ENCODE measurements at places on chromosomes 16 and 17.

- DNase-seq = no peak
These were observed 263.9 kb upstream of the TBX2 start for GRCh38 chr17:61135782-61136181.

DNA sequence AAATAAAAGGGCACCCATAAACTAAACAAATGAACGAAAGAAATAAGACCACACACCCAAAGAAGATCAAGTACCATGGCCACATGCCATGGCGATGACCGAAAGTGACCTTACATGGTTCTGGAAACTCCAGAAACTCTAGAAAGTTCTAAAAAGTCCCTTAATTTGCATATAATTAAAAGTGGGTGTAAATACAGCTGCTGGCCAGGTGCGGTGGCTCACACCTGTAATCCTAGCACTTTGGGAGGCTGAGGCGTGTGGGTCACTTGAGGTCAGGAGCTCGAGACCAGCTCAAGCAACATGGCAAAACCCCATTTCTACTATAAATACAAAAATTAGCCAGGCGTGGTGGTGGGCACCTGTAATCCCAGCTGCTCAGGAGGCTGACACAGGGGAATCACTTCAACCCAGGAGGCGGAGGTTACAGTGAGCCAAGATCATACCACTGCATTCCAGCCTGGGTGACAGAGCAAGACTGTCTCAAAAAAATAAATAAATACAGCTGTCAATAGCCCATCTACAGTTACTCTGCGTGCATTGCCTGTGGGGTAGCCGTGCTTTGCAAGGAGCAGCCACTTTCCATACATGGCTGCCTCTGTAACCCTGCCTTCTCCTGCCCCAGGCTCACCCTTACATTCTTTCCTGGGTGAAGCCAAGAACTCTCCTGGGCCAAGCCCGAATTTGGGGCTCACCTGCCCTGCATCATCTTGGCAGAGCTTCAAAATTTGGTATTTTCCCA, 7.2 kb upstream of the ZNF778 start:
- no peak for DNase-seq

DNA sequence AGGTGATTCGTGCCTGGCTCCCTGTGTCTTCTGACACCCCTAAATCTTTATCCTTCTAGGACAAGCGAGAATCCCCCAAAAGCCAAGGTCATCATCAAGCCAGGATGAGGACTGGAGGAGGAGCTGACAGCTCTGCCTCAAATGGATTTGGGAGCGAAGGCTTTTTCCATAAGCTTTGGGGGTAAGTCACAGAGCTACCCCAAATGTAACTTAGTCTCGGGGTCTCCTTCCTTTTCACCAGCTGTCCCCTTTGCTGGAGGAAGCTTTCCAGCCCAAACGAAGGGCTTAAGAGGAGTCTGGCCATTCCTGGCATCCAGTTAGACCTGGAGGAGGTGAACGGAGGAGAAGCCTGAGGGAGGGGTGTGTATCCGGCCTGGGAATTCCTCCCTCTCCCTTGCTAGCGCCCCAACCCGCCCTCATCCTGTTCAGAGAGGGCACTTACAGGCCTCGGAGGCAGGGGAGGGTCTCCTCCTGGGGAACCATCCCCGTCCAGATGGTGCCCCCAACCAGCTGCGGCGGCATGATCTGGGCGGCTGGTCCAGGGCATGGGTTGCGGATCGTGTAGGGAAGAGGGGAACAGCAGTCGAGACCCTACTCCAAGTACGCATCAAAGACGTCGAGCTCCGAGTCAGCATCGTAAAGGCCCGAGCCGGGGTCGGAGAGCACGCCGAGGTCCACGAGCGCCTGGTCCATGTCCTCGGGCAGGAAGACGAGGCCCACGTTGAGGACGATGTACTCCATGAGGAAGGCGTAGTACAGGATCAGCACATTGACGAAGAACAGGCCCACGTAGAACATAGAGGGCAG, 938 bp downstream of the DEXI start:
- no peak for DNase-seq

- DNase-seq = no peak
These were observed 41.4 kb upstream of the SLFN13 start for GRCh38 chr17:35489944-35490343.

- DNase-seq = no peak
These were observed 39.3 kb upstream of the TOB1 start for GRCh38 chr17:50905460-50905803.

GRCh38 chr17:14011740-14012405, 57.4 kb upstream of the COX10 start:
- DNase-seq = no peak

DNA sequence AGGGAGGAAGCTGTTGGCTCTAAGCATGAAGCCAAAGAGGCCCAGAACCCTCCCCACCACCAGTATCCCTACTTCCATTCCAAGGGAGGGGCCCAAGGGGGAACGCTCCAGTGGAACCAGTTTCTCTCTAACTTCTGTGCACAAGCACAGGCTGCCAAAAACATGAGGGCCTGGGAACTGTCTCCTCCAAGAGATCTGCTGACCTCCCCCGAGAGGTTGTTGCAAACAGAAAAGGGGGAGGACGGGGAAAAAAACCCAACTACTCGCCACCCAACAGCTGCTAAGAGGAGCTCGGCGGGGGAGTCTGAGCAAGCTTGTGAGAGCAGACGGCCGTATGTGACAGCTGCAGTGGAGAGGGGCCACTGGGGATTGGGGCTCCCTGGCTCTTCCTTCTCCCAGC, 15.7 kb upstream of the SLC35B1 start:
- DNase-seq = no peak

- DNase-seq = no peak
These were observed 96.8 kb downstream of the GSG1L start for GRCh38 chr16:27966756-27967155.

DNA sequence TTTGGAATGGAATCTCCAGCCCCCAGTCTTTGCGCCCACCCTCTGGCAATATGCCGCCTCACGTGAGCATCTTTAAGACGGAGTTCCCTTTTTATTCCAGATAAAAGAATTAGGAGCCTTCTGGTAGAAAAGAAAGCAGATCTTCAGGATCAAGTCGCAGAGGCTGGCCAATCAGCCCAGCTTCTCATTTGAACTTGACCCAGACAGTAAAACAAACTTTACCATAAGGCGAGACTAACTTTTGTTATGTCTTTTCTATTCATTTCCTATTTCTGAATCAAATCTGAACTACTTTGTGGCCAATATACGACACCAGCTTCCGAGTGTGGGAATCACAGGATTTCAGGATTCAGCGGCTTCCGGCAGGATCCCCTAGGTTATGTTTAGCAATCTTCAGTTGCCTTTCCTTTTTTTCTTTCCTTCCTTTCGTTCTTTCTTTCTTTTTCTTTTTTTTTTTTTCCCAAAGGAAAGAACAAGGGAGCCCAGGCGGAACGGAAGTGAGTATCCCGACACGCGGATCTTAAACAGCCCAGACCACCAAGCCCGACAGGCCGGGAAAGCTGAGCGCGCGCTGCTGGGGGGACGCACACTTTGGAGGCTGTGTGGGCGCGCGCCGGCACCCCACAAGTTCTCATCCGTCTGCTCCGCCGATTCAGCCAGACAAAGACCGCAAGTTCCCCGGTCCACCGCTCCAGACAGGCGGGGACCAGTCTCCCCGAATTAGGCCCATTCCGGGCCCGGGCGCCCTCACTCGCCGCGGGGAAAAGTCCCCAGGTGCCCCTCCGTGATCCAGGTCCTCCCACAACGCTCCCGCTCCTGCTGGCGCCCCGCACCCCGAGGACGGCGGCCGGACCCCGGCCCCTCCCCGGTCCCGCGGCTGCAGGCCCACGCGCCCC, 633 bp downstream of the TBC1D16 start:
- DNase-seq = no peak

DNA sequence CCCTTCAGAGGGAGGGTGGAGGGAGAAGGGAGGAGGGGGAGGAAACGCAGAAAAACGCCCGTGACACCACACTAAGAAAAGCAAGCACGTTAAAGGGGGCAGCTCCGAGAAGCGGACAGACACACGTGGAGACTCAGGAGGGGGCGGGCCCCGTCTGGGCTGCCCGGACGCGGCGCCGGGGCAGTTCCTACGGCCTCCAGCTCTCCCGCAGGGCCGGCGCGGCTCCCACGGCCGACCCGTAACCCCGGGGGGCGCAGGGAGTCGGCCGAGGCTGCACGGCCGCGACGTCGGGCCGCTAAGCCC, 362 bp downstream of the KLHDC4 start:
- DNase-seq = no peak

DNA sequence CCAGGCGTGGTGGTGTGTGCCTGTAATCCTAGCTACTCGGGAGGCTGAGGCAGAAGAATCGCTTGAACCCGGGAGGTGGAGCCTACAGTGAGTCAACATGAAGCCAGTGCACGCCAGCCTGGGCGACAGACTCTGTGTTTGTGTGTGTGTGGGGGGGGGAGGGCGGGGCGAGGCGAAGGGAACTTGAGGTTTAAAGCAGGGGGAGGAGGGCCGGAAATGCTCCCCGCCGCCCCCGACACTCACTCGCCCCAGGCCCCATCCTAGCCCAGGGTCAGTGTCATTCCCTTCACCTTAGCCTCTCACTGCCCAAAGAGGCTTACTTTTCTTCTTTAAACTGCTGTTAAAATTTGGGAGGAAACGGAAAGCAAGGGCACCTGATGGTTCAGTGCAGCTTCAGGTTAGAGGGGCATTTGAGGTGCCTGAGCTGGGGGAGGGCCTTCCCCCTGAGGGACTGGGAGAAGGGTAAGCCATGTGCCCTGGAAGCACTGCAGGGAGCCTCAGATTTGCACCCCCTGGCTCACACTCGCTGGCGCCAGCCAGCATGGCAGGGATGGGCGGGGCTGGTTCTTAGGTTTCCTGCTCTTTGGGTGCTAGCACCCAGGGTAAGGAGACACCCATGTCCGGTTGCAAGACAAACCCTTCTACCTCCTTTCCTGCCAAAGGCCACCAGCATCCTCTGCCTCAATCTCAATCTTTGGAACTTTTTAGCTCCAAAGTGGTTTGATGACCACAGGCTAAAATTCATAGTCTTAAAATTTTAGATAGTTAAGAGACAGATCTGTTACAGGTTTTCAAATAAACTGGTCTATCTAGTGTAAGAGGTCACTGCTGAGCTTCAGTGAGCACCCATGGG, 2.2 kb upstream of the LIMD2 start:
- DNase-seq = no peak

- DNase-seq = no peak
These were observed 10.1 kb downstream of the TBC1D26 start for GRCh38 chr17:15742051-15742795.

- DNase-seq = no peak
These were observed 275.5 kb upstream of the IRX5 start for GRCh38 chr16:54655121-54655590.

- no peak for DNase-seq
These were observed 368.0 kb downstream of the FOXL1 start for GRCh38 chr16:86946396-86946795.

- no peak for DNase-seq
These were observed 42.8 kb downstream of the USP22 start for GRCh38 chr17:20999841-21000532.

DNA sequence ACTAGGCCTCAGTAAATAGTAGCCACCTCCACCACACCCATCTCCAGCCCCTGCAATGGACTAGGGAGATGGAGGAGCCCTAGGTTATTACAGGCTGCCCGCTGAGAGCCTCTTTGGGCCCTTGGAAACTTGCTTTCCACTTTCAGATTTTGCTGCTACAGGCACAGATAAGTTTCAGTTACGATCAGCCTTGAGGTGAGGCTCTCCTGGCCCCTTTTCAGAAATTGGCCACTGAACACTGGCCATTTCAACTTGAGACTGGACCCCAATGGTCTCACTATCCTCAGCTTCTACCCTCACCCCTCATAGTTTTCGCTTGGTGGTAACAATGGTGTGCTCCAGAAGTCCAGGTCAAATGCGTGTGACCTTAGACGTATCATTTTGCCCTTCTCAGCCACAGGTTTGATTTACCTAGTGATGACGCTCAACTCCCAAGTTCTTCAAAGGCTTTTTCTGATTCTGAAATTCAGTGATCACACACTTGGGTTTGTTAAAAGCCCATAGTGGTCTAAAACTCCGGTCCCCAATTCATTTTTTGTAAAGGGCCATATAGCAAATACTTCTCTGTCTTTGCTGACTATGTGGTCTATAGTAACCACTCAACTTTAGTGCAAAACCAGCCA, 1.0 kb downstream of the PMM2 start:
- no peak for DNase-seq

DNA sequence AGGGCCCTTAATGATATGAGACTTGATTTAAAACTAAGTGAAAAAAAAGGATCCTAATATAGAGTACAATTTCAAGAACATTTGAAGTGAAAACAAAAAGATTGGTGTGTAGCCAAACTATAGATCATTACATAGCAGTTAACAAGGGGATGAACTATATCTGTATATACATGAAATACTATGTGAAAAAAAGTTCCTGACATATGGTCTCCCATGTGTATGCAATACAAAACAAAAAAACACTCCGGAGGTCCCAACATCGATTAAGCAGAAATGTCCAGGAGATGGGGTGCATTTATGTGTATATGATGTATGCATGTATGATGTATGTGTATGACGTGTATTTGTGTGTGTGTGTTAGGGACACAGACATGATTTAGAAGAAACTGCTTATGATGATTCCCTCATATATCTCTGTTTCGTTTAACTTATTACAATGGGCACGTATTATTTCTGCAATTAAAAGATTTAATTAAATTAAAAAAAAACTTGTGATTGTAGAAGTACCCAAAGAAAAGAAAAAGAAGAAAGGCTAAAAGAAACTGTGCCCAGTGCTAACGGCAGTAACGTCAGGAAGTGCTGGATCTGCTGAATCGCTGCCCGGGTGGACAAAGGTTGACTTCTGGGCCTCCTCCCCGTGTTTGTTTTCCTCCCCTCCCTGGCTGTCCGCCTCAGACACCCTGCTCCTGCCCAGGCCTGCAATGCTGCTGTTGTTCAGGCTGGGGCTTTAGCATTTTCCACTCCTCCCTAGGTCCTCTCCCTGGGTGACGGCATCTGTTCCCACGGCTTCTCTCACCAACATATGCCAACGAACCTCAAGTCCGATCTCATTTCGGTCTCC, 36.9 kb downstream of the TBX4 start:
- no peak for DNase-seq

- DNase-seq = no peak
These were observed 587.1 kb downstream of the WWOX start for GRCh38 chr16:78686601-78687000.

- no peak for DNase-seq
These were observed 1149.1 kb upstream of the CDH8 start for GRCh38 chr16:63185235-63185780.

DNA sequence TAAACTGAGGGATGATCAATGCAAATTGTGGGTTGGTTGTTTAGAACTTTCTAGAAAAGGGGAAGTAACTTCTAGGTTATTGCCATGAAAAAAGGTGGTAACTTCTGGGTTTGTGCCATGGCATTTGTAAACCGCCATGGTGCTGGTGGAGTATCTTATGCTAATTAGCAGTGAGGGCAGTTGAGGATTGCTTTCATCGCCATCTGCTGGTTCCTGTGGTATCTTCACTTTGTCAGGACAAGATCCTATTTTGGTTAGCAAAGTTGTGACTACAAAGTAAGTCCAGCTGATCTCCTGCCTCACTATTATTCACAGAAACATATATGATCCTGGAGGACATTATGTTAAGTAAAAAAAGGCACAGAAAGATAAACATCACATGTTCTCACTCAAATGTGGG, 1332.3 kb downstream of the CDH11 start:
- DNase-seq = no peak

- no peak for DNase-seq
These were observed 408.7 kb upstream of the PSMD7 start for GRCh38 chr16:73887911-73888310.

GRCh38 chr17:7576432-7576937, 3.0 kb upstream of the CD68 start:
- no peak for DNase-seq
